Fibroblast of villous mesenchyme (primary cell): ENCODE measurements at places on chromosomes 7 and 10. TPM values are rescaled to one million over a fixed set of nuclear protein-coding genes. Genes with fewer than 3 reads are reported as not detected.

DNA sequence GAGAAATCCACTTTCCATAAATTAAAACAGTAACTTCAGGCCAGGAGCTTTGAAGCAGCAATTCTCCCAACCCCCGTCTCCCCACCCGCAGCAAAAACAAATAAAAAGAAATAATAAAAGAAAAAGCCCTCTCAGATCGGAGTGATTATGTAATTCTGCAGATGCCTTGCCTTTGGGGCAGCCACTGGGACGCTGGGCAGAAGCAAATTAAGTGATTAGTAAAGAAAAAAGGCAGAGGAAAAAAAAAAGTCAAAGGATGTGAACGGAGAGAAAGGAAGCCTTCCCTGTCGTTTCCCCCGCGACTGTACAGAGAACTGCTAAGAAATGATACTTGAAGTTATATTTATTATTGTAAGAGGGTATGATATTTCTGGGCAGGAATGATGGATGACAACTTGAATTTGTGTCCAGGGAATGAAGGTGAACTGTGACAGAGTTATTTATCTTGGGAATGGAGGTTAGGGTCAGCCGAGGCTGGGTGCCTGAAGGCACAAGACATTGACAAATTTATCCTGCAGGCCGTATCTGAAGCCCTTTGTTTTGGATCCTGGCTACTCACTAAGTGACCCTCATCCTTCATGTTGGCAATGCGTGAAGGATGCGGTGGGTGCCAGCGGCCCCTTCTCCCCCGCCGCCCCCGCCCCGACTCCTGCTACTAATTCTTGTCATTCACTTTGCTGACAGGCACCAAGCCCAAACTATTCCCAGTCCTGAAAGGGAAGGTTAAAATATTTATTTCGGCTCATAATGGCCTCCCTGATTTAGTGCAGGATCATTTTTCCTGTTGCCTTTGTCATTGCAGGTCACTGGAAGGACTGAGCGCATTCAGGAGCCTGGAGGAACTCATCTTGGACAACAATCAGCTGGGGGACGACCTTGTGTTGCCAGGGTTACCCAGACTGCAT is 604.0 kb downstream of the LRMDA start:
- DNase-seq = no peak

DNA sequence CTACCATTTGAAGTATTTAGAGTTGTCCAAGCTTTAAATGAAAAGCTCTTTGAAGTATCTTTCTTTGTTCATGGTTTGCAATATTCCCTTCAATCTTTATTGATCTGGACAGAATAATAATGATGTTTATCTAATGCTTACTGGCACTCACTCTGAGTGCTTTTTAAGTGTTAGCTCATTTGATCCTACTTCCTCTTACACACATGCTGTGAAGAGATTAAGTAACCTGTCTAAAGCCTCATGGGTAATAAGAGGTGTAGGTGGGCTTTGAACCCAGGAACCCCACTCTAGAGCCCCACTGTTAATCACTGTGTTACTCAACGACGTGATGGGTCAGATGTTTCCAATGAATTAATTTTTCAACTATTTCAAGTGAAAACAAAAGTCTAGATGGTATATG is 31.1 kb upstream of the ADD3 start:
- no peak for DNase-seq

The GIMAP6 gene
- total RNA-seq = not detected in 2 replicates

The TPK1 gene
- total RNA-seq = 3.5 and 3.9 TPM in 2 replicates

The CDHR1 gene
- total RNA-seq = under 0.01 and 0.43 TPM in 2 replicates

DNA sequence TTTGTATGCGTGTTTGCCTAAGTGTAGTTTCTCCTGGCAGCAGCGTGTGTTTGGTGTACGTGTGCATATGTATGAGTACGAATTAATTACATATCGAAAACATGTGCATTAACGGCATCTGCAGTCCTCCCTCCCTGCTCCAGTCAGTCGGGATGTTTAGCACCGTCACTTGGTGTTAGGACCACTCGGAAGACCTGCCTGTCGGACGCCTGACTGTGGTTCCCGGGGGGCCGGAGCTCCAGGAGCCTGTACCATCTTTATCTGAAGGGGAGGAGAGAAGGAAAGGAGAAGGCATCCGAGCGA is 1.1 kb upstream of the CNTNAP2 start:
- DNase-seq = no peak

GRCh38 chr10:111481866-111482265 is 405.0 kb downstream of the ADRA2A start:
- DNase-seq = no peak

DNA sequence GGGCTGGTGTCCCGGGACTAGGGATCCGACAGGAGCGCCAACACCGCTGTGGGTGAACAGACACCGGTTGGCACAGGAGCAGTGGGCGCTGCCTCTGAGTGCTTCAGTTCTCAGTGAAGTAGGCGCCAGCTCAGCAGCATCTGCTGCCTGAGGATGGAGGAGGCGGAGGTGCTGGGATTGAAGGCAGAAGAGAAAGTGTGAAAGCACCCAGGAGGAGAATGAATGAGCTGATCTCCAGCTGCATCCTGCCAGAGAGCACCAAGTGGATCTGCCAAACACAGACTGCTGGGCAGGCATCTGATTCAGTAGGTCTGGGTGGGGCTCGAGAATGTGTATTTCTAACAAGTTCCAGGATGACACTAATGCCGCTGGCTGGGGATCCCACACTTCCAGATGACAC is 74.5 kb downstream of the LANCL2 start:
- peak; percentile 27 for DNase-seq

DNA sequence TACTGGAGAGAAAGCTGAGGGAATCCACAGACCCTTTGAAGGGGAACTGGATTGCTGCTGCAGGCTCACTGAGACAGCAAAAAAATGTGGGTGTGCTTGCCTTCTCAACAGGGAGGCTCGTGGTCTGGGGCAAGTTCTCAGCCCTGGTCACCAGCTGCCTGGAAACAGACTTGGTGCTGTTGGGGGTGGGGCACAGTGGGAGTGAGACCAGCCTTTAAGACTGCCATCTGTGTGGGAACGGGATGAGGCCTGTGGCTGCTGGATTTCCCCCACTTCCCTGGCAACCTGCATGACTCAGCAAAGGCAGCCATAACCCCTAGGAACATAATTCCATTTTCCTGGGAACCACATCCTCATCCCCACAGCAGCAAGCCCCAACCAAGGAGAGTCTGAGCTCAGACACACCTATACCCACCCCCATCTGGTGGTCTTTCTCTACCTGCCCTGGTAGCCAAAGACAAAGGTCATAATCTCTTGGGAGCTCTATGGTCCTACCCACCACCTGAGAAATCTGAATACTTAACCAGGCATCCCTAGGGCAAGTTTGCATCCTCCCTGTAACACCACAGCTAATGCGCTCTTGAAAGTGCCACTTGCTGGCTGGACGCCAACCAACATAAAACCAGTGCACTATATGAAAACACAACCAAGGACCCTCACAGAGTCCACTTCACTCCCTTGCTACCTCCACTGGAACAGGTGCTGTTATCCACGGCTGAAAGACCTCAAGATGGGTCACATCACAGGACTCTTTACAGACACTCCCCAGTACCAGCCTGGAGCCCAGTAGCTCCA is 45.0 kb upstream of the TFEC start:
- DNase-seq = no peak

GRCh38 chr10:54985732-54986131 is 184.7 kb upstream of the PCDH15 start:
- DNase-seq = peak; percentile 0

DNA sequence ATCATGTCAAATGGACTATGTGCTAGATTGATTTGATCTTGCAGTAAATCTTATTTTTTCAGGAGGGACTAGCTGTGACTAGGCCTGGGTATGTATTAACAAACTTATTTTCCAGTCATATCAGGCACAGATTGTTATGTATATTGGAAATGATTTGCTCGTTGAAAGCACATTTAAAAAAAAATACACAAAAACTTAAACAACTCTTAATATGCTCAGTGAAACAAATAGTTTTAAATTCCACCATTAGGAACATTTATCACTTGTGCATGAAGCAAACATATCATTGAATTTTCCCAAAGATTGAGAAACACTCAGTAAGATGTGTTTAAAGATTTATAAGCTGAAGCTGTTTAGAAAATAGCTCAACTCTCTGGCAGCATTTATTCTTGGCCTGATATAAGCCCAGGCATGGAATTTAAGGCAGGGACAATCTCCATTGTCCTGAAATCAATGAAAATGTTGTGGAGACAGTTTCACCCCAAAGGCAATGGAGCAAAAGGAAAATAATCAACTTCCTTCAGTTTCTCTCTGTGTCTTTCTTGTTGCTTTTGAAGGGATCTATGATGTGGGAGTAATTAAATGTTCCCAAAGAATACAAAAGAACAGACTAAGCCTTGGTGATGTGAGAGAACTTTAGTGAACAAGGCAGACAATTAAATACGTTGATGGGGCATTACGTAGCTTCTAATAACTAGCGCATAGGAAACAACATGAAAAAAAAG is 250.3 kb downstream of the GPR37 start:
- DNase-seq = no peak

The INMT gene
- total RNA-seq = 15.8 and 48.4 TPM in 2 replicates

DNA sequence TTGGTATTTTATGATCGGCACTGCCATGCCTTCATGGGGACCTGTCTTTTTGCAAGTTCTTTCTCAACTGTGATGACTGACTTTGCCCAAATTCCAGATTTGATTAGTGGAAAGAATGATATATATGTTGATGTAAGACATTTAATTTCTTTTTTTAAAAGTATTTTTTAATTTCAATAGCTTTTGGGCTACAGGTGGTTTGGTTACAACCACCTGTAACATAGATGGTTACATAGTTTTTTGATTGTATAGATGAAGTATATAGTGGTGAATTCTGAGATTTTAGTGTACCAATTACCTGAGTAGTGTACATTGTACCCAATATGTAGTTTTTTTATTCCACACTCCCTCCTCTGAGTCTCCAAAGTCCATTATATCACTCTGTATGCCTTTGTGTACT is 69.6 kb downstream of the MCU start:
- no peak for DNase-seq

The EPO gene
- not detected in 2 replicates for total RNA-seq

The CAV2 gene
- total RNA-seq = 130 and 224 TPM in 2 replicates

DNA sequence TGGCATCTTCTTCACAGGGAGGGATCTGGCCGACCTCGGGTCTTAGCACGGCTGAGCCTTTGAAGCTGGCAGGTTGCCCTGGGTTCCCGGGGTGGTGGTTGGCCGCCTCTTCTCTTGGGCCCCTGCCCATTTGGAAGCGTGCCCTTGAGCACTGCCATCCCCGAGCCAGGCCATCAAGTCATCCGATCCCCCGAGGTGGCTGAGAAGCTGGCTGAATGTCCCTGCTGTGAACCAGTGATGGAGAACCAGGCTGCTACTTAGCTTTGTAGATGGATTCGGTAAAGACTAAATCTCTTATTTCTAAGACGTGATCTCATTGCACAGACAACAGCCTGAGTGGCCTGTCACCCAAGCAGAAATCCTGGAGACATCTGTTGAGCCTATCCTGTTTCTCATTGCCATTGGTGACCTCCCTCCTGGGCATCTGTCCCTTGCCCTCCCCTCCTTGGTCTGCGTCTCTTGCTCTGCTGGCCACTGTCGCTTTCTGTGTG is 74.3 kb downstream of the GRK5 start:
- DNase-seq = no peak

DNA sequence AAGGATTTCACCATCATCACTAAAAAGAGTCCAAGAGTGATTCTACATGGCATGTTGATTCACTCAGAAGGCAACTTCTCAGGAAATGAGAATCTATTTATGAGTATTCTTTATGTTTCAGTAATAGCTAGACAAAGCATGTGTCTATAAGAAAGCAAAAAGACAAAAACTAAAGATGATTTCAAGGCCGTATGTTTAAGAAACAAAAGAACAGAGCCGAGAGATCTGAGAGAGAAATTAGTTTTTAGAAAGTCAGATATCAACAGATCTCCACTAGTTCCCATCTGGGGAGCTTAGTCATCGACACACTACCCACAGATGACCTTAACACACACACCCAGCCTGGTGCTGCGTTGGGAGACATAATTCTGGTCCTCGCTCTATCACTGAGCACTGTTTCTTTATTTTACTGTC is 21.0 kb downstream of the PIP4K2A start:
- peak; percentile 86 for DNase-seq

DNA sequence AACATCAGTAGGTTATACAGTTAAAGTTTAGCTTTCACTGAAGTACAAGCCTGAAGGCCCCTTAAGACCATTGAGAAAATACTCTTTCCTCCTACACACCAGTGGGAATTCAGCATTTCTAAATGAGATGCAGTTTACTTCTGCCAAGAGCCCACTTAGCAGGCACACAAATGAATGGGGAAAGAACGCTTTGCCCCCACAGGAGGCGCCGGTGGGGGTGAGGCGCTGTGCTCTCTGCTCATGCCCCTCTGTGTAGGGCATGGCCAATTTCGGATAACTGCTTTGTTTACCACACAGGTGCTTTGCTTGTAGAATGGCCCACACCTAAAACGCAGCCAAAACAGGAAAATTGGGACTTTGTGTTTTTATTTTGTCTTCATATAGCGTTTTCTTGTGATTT is 15.9 kb upstream of the LAT2 start:
- no peak for DNase-seq

- DNase-seq = peak; percentile 60
Measured at GRCh38 chr10:122499491-122499941, 38.2 kb downstream of the HTRA1 start.

GRCh38 chr10:124498056-124498455 is 36.4 kb downstream of the LHPP start:
- no peak for DNase-seq

The OGDHL gene
- under 0.01 and 0.32 TPM in 2 replicates for total RNA-seq

- DNase-seq = peak; percentile 30
Measured at GRCh38 chr7:98165827-98166667, 45.2 kb upstream of the BHLHA15 start.

DNA sequence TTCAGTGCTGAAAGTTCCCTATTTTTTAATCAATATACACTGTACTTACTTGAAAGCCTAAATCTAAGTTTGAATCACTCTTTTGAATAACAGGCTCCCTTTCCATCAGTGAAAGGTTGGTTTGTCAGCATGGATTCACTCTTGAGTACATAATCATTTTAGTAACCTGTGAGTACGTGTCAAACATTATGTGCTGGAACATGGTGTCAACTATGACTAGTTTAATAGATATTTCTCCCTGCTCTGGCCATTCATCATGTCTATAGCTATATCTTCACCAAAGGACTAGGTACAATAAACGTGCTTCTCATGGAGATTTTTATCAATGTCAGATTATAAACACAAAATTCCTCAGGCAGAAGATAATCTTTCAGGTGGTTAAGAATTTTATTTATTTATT is 61.7 kb upstream of the MDFIC start:
- no peak for DNase-seq

DNA sequence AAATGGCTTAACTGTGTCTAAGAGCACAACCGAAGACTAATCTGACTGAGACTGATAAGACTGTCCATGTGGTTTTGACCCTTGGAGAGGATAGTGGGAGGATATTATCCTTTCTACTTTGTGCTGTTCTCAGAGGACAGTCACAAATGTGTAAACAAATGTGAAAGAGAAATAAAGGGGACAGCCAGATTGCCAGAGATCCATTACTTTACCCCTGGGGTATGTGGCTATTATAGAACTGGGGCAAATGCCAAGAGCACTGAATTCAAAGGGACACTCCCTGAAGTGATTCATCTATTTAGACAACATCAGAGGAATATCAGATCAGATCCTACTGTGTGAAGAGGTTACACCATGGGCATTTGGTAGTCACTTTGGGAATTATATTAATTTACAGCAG is 154.7 kb downstream of the RNLS start:
- DNase-seq = peak; percentile 17

GRCh38 chr7:130114374-130114773 is 44.0 kb downstream of the KLHDC10 start:
- DNase-seq = no peak
